Osteoblast (primary cell): ENCODE measurements at places on chromosomes 12 and 14. TPM values are rescaled to one million over a fixed set of nuclear protein-coding genes. Genes with fewer than 3 reads are reported as not detected.

Gene IRAK3
- 3.6 and 4.4 TPM in 2 replicates for total RNA-seq

GRCh38 chr12:46065412-46066166, 75.2 kb upstream of the SCAF11 start:
- no peak for DNase-seq

Gene RPL10L
- total RNA-seq: not detected in 2 replicates

Gene HHIPL1
- 11.2 and 12.3 TPM in 2 replicates for total RNA-seq

DNA sequence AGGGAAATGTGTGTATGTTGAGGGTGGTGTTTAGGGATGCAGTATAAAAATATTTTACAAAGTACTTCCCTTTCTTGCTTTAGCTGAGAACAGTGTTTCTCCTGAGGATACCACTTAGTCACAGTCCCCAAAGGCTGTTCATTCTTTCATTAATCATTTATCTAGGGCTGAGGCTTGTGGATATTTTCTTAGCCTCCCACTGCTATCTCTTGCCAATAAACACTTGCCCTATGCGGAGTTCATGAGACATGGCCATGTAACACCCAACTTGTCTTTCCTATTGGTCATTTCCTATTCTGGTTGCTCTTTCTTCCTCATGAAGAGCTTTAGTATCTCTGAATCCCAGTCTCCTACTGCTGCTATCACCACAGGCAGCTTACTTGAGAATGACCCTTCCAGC, 75.1 kb downstream of the ETNK1 start:
- DNase-seq: peak; percentile 88

Gene GPRC5A
- total RNA-seq: 2.7 and 4.7 TPM in 2 replicates

Gene ANKRD33
- total RNA-seq: not detected in 2 replicates

Gene HOXC6
- 5.6 and 7.2 TPM in 2 replicates for total RNA-seq
